SJCRH30 (cell line): ENCODE measurements at places on chromosomes 2 and 18.
A peak's percentile ranks its signal among the peaks of the same experiment; 100 is the strongest.

DNA sequence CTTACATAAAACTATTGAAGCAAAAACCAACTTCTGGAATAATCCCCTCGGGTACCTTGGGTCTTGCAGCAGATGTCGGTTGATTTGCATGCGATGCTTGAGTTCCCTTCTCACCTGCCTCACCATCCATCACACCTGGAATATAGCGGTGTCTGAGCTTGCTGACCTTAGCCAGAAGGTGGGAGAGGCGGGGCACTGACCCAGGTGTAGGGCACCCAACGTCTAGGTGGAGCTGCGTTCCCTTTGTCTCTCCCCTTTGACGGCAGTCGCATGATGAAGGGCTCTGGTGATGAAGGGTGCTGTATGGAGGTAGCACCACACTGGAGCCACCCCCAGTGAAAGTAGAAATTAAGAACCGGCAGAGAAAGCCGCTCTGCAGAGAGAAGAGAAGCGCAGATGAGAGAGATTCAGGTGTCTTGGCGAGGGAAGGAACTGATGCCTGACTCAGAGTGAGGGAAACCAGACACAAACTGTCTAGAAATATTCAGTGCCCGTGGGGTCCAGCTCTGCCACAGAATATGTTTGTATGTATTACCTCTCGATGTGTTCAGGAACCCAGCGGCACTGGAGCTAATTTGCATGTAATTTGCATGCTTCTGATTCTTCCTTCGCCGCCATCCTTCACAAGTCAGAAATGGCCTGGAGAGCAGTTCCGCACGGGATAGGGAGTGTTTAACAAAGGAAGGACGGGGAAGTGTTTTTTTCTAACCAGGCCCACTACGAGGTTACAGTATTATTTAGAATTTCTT is 19.4 kb upstream of the MBP start:
- no peak for DNase-seq

DNA sequence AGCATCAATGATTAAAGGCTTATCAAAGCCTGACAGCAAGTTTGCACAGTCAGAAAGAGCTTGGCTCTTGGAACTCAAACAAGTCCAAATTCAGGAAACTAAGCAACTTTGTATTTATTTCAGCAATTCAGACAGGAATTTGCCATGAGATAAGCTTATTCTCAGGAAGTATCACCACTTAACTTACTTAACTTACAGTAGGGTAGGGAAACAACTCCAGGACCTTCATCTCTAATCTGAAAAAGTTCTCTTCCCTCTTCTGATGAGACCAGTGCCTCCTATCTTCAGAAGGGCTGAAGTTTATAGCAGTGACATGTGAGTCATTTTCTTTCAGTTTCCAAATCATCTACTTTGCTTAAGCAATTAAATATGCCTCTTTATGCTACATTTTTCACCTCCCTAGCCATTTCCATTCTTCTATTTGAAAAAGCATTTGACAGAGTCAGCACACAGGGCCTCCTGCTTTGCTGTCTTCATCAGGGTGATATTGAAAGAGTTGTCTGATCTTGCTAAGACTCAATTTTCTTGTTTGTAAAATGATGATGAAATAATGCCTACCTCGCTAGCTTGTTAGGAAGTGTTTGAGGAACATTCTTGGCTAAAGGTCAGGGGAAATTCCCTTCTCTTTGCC is 389.5 kb downstream of the RND3 start:
- no peak for DNase-seq

DNA sequence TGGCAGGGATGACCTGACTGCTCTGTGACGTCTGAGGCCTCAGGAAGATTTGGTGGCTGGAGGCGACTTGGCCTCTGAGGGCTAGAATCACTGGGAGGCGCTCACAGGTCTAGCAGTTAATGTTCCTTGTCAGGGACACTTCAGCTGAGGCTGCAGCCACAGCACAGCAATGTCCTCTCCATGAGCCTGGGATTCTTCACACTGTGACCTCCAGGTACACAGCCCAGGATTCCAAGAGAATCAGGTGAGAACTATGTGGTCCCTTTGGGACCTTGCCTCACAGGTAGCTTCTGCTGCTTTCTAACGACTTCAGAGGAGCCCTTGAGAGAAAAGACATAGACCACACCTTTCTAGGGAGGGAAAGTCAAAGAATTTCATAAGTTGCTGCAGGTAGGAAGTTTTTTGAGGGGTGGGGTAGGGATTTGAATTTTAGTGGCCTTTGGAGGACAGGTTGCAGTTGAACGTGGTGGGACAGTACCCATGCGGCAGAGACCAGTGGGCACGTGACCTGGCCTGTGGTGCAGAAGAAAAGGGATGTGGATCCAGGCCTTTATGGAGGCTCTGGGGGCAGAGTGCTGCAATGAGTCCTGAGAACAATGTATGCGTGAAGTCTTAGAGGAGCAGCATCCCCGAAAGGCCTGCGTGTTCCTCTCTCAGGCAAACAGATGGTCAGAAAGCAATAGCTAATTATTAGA is 86.2 kb downstream of the LYPD1 start:
- no peak for DNase-seq

- DNase-seq = no peak
Measured at GRCh38 chr2:120111193-120111592, 98.3 kb downstream of the EPB41L5 start.

DNA sequence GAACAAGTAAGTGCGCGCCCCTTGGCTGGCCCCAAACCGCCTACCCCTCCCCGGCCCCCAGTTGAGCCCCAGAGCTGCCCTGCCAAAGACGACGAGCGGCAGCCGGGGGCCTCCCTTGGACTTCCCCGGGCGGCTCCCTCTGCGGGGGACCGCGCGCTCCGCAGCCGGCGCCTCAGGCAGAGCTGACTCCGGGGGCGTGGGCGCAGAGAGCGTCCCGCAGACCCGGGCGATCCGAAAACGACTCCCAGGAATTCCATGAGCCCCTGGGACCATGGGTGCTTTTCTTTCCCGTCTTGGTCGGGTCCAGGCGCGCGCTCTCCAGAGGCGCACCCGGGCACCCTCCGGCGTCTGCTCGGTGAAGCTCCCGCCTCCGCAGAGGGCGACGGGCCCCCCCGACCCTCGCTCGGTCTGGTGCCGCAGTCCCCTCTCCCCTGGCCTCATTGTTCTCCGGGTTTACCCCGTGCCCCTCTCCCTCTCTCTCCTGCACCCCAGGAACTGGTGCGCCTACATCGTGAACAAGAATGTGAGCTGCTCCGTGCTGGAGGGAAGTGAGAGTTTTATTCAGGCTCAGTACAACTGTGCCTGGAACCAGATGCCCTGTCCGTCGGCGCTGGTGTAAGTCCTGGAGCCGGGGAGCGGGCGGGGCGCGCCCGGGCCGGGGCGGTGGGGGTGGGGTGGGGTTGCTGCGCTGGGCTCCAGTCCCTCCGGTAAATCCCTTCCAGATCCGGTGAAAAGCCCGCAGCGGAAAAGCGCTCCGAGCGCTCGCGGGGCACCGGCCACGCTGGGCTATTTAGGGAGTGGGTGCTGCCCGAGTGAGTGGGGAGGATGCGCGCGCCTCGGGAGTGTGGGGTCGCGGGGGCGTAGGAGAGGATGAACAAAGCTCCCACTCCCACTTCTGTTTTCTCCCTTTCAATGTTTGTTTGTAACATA is 776 bp downstream of the EMILIN2 start:
- DNase-seq = peak; percentile 13

DNA sequence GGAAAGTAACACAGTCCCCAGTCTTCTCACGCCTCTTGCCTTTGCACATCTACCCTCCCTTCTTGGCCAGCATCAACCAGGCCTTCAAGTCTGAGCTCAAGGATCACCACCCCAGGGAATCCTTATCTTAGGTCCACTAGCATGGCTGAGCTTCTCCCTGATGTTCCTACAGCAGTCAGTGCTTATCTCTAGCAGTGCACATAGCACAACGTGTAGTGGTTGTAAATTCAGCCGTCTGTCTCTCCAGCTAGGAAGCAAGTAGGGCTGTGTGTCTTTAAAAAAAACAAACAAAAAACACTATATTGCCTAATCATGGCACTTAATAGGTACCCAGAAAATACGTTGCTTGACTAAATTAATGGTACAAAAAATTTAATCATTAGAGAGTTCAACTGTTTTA is 29.2 kb downstream of the KCNG3 start:
- no peak for DNase-seq

- no peak for DNase-seq
Measured at GRCh38 chr2:71936076-71937030, 211.3 kb downstream of the CYP26B1 start.

- DNase-seq = peak; percentile 57
Measured at GRCh38 chr2:152465541-152465940, 130.6 kb downstream of the FMNL2 start.

- DNase-seq = no peak
Measured at GRCh38 chr2:149739883-149740265, 152.3 kb upstream of the MMADHC start.

DNA sequence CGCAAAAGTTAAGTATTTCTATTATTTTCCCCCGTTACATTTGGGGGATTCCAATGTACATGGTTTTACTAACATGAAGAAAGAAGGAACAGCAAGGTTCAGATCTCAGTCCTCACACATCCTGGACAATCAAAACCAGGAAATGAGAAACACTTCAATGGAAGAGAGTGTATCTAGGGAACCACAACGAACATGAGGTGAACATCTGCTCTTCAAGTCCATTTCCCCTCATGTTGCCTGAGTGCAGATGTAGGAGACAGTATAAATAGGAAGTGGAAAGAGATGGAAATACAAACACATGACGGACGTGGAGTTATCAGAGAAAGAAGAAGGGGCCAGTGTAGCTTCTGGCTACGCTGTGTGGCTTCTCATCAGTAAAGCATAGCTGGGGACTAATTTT is 52.6 kb downstream of the CHN1 start:
- peak; percentile 47 for DNase-seq

DNA sequence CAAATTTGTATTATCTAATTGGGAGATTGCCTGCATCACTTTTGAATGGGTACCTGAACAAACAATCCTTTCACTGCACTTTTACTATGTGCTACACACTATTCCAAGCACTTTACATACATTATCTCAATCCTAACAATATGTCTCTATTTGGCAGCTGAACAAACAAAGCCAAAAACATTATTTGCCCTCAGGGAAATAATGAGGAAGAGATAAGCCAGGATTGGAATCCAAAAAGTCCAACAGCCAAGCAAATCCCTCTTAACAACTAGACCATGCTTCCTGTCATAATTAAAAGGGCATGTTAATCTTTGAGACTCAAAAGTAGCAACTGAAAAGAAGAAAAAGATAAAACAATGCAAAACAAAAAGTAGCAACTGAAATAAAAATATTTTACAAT is 32.1 kb downstream of the RPRD1A start:
- peak; percentile 79 for DNase-seq

DNA sequence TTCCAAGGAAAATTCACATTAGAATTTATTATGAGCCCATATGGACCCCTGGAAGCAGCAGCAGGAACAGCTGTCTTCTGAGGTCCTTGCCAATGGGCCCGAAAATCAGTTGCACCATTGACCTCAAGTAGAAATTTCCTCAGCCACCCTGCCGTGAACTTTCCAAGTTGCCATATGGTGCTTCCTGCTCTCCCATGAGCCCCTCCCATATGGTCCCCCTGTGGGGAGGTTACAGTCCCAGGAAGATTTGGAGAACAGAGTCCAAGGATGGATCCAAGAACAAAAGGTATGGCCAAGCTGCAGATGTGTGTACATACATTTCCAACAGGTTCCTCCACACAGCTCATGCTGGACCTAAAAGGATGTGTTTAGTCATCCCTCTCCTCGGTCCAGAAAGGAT is 34.6 kb downstream of the DIPK1C start:
- no peak for DNase-seq

GRCh38 chr2:118202707-118203303 is 114.5 kb downstream of the INSIG2 start:
- DNase-seq = peak; percentile 33
